NCI-H1092 treated with DMSO at 0.1 percent for 48 hours (cell line): ENCODE measurements at places on chromosomes 13 and 19.

DNA sequence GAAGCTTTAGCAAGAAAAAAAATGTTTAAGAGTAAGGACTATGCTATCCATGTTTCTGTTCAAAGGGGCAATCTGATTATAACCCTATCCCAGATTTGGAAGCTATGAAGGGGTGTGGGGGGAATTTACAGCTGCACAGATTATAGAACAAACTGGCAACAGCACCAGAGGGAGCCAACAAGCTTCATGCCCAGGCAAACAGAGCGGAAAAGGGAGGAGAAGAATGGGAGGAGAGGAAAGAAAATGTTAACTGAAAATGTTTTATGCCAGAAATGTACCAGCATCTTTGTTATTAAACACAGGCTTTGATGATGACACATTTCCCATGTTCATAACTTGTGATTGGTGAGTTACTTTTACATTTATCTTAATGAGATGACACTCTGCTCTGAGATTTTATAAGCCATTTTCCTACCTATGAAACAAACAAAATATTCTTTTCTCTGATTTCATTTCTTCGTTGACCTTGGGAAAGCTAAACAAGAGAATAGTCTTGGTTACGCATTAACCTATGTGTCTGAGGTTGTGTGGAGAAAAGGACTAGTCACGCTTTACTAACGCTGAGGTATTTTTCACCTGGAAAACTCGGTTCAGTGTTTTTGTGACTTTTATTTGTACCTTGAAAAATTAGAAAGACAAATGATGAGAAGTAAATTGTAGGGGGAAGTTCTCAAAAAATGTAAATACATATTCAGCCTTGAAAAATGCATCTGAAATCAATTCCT, 235.8 kb upstream of the MIR17HG start:
- DNase-seq = no peak

DNA sequence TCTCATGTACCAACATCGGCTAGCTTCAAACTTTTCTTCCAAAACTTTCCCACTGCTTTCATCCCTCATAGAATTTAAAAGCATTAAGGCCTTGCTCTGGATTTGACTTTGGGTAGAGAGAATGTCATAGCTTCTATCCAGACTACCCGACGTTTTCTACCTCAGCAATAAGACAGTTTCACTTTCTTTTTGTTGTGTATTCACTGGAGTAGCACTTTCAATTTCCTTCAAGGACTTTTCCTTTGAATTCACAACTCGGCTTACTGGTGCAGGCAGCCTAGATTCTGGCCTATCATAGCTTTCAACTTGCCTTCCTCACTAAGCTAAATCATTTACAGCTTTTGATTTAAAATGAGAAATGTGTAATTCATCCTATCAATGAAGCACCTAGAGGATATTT, 420.4 kb upstream of the GPC6 start:
- DNase-seq = no peak

DNA sequence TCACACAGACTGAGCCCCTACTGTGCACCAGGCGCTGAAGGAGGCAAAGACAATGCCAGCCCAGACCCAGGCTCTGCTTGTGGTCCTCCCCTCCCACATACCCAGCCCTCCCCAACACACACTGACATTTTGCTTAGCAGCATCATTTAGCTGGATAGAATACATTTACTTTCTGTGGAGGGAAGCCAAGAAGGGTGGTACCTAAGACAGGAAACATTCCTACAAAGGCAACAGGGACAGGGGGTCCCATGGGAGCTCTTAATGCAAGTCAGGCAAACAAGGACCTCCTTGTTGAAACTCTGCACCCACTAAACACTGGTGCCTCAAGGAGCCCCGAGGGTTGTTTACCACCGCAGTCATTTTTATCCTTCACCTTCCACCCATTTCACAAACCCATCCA, 77.0 kb upstream of the ZNF507 start:
- no peak for DNase-seq

DNA sequence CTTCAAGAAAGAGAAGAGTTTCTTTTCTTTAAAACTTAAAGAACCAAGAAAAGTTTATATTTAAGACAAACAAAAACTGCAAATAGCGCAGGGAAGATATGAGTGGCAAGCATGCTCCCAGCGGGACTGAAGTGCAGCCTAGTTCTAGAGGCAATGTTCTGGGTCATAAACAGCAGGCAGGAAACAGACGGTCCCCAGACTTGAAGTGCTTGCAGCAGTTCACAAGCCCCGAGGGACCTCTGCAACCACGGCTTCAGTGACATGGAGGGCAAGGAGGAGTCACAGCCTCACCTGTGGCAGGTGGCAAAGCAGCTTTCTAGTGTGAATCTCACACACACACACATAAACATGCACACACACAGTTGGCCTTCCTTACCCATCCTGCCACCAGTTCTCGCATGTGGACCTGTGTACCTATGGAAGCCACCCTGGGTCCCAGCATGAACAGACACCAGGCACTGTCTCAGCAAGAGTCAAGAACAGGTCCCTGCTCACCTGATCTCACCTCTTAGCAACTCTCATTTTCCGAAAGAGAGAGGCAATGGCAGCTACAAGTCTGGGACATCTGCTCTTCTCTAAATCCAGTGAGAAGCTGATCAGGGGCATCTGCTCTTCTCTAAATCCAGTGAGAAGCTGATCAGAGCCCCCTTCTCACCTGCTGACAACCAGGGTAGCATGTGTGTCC, 162.0 kb downstream of the EFNB2 start:
- DNase-seq = peak; percentile 52

DNA sequence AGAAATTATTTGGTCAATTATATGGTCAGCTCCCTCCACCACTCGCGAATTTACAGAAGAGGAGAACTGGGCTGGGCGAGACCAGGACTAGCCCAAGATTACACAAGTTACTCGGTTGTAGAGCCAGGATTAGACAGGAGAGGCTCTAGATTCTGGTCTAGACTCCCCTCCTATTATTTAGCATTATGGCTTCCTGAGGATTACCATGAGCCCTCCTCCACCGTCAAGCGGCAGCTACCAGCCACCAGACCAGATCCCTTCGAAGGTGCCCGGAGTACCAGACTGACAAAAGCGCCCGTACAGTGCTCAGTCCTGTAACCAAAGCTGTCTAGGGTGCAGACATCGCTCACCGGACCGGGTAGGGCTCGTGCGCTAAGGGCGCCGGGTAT, 497 bp upstream of the MLNR start:
- DNase-seq = no peak

DNA sequence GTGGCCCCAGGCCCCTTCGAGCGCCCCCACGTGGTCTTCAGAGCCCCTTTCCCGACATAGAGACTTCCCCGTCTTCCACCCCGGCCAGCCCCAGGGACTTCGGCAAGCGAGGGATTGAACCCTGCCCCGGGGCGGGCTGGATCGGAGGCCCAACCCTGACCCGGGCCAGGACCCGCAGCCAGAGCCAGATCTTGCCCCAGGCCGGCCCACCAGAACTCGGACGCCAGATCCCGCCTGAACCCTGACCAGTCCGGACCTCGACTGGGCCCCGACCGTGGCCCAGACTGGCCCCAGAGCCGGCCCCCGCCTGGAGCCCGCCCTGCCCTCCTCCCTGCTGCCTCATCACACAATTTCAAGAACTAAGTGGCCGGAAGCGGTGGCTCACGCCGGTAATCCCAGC, 253 bp upstream of the TPTE2 start:
- no peak for DNase-seq

- DNase-seq = no peak
Measured at GRCh38 chr13:105341256-105341655, 1194.2 kb downstream of the EFNB2 start.

- no peak for DNase-seq
Measured at GRCh38 chr19:8030960-8031359, 21.6 kb upstream of the CCL25 start.

DNA sequence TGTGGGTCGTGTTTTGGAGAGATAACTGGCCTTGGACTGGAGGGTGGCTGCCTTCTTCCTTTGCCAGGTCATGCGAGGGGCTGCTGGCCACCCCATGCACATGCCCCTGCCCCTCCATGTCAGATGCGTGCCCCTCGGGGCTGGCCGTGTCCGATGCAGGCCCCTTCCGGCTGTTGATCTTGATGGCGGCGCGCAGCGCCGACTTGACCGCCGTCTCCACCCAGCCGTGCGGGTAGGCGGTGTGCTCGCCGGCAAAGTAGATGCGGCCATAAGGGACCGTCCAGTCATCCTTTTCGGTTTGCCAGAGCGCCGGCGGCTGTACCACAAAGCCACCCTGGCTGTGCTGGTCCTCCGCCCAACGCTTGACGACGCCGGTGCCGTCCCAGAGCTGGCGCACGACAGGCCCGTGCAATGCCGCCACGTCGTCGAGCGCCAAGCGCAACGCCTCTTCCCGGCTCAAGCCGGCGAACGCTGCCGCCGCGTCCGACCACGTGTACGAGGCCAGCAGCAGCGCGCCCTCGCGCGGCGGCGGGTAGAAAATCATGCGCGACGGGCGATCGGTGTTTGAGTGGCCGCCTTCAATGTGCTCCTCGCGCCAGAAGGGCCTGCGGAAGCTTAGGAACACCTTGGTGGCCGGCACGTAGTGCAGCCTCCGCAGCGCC, 6.9 kb downstream of the IL4I1 start:
- peak; percentile 51 for DNase-seq

DNA sequence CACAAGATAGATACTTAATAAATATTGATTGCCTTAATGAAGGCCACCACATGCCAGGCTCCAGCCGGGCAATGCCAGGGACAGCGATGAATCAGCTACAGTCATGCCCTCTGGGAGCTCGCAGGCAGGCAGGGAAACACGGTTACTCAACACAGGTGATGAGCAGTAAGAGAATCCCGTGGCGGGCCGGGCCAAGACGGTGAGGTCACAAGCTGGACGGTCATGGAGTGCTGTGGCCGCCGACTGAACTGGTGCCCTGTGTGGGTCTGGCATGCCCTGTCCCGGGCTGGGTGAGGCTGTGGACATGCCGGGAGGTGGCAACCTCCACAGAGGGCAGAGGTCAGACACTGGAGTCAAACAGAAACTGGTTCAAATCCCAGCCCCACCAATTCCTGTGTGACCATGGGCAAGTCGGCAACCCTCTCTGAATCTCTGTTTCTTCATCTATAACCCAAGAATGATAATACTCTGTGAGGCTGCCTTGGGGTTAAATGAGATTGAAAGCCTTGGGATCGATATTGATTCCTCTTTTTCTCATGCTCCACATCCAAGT, 13.2 kb upstream of the PAK4 start:
- no peak for DNase-seq

DNA sequence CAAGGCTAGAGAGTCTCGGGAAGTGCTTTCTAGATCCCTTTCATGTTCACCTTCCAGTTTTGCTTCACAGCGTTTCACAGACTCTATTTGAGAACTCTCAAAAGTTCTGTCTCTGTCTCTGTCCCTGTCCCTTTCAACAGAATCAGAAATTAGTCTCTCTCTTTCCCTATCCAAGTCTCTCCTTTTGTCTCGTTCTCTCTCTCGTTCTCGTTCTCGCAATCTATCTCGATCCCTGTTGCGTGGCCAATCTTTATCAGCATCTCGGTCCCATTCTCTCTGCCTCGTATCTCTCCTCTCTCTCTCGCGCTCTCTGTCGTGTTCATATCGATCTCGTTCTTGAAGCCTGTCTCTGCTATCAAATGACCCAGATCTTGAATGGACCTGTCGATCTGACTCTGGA, 85.0 kb downstream of the ZC3H13 start:
- DNase-seq = no peak

DNA sequence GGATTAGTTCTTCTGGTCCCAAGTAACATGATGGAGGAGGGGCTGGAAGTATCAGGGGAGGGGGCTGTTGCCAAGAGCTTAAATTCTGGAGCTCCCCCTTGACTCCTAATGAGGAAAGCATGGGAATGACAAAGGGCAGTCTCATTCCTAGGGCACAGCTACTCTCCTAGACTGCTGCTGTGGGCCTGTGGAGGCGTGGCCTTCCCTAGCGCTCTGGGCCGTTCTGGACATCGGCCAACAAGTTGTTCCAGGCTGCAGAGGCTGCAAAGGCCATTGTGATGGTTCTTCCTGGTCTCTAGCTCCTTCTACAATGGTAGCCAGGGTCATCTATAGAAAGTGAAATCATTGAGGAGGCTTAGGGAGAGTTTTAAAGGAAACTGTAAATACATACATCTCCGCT, 916.6 kb downstream of the DIAPH3 start:
- no peak for DNase-seq

DNA sequence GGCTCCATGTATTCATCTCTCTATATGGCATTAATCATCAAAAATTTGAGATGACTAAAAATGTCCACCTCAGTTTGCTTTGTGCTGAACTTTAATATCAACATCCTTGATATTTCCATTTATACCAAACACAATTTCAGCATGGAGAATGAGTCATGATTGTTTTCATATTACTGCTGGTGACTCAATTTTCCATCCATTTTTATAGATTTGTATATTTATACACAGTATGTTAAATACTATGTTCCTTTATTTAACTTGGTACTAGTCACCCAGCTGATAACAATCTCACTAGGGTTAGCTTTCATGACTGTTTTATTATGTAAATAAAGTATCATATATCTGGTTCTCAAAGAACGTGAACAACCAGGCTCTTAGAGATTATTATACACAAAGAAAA, 1255.1 kb downstream of the SLITRK1 start:
- no peak for DNase-seq

DNA sequence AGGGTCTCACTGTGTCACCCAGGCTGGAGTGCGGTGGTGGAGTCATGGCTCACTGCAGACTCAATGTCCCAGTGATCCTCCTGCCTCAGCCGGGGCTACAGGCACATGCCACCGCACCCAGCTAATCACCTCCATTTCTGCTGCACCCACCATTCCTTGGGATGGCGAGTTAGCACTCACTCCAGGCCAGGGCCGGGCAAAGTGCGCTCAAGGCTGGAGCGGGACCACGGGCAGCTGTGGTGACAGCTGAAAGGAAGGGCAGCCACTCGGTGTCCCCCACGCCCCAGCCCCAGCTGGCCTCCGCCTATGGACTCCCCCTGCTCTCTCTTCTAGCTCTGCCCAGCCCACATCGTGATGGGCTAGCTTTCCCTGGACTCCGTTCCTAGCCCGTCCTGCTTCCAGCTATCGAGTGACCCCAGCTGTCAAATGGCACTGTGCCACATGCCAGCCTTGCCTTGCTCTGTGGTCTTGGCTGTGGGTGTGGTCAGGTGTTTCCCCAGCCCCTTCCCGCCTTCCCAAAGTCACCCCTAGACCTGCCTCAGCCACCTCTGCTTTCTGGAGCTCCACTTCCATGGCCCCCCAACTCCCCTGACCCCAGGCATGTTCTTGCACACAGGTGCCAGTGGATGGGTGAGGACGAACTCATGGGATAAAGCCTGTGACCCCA, 4.1 kb downstream of the MICOS13 start:
- DNase-seq = no peak

DNA sequence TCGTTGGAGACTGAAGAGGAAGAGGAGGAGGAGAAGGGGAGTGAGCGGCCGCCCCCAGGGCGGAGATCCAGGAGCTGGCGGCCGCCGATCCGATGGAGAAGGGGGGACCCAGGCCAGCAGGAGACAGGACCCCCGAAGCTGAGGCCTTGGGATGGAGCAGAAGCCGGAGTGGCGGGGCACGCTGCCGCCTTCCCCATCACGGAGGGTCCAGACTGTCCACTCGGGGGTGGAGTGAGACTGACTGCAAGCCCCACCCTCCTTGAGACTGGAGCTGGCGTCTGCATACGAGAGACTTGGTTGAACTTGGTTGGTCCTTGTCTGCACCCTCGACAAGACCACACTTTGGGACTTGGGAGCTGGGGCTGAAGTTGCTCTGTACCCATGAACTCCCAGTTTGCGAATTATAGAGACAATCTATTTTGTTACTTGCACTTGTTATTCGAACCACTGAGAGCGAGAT, 1.8 kb downstream of the GADD45B start:
- no peak for DNase-seq
